ENCODE measurements at places on chromosomes 12 and 14. TPM values are rescaled to one million over a fixed set of nuclear protein-coding genes. Genes with fewer than 3 reads are reported as not detected.

GRCh38 chr12:17411662-17412061 is 678.3 kb downstream of the RERGL start:
- no peaks in the 10 kb centered on the region for H3K27me3 ChIP-seq
- no peak overlapping the region for H3K4me3 ChIP-seq
- no peak for DNase-seq
- no peaks in the 10 kb centered on the region for H3K36me3 ChIP-seq

- H3K36me3 ChIP-seq = no peaks in the 10 kb centered on the region
- H3K4me3 ChIP-seq = no peak overlapping the region
- H3K27ac ChIP-seq = no peak overlapping the region
- H3K27me3 ChIP-seq = no peaks in the 10 kb centered on the region
These were observed 32.4 kb downstream of the IQSEC3 start for GRCh38 chr12:98924-99352.

DNA sequence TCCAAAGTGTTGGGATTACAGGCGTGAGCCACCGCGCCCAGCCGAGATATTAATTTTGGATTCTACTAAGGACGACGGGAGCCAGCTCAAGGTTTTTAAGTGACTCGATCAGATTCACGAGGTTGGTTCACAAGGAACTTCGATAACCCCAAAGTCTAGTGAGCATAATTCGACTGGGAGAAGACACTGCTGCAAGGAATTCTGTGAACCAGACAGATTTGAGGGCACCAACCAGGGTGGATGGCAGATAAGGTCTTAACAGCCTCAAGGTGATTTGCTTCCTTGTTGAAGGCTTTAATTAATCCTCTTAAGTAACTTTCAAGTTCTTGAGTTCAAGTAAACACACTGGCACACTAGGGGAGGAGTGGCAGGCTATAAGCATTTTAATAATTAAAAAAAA is 1.1 kb upstream of the KLHDC2 start:
- H3K36me3 ChIP-seq = no peaks in the 10 kb centered on the region
- H3K27ac ChIP-seq = peak overlapping the region; percentile 95
- peaks cover 30% of the 10 kb centered on the region for H3K4me1 ChIP-seq
- no peak overlapping the region for H3K4me3 ChIP-seq
- H3K27me3 ChIP-seq = no peaks in the 10 kb centered on the region

DNA sequence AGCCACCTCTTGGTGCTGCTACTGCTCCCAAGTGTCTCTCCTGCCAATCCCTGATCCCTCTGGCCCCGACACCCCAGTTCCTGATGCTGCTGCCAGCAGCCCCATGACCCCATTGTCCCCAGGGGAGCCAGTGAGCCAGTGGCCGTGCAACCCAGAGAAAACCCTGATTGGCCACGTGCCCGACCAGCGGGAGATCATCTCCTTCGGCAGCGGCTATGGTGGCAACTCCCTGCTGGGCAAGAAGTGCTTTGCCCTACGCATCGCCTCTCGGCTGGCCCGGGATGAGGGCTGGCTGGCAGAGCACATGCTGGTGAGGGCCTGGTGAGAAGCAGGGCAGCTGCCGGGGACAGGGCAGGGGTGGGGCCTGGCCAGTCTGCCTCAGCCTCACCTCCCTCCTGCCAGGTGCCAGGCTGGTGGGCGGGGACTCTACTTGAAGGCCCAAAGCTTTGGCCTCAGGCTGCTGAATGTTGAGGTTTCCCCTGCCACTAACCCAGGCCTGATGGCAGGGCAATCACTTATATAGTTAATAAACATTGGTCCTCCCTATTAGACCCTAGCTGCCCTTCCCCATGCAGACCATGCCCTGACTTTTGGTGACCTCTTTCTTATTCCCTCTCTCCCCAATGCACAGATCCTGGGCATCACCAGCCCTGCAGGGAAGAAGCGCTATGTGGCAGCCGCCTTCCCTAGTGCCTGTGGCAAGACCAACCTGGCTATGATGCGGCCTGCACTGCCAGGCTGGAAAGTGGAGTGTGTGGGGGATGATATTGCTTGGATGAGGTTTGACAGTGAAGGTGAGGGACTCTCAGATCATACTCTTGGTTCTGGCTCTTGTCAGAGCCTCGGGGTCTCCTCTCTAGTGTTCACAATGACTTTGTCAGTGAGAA is 5.1 kb downstream of the PCK2 start:
- no peaks in the 10 kb centered on the region for H3K27me3 ChIP-seq
- H3K4me1 ChIP-seq = peaks cover 14% of the 10 kb centered on the region
- no peak for DNase-seq
- H3K36me3 ChIP-seq = peaks cover 28% of the 10 kb centered on the region

- H3K36me3 ChIP-seq = no peaks in the 10 kb centered on the region
- no peaks in the 10 kb centered on the region for H3K27me3 ChIP-seq
- H3K27ac ChIP-seq = no peak overlapping the region
- no peak overlapping the region for H3K4me3 ChIP-seq
- no peak for DNase-seq
These were observed 110.0 kb upstream of the RESF1 start for GRCh38 chr12:31849090-31849687.

- no peak overlapping the region for H3K4me3 ChIP-seq
- no peaks in the 10 kb centered on the region for H3K36me3 ChIP-seq
- H3K4me1 ChIP-seq = peaks cover 48% of the 10 kb centered on the region
- no peak for DNase-seq
These were observed 335.6 kb downstream of the TMEM121 start for GRCh38 chr14:105861985-105862465.

DNA sequence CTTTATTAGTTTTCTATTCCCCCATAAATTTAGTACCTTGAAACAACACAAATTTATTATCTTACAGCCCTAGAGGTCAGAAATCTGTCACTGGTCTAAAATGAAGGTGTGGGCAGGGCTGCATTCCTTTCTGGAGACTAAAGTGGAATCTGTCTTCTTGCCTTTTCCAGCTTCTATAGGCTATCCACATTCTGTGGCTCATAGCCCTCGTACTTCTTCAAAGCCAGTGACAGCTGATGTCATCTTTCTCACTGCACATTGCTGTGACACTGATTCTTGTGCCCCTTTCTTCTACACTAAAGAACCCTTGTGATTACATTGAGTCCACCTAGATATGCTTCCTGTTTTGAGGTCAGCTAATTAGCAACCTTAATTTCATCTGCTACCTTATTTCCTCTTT is 23.2 kb upstream of the DCN start:
- H3K27ac ChIP-seq = no peak overlapping the region
- no peak overlapping the region for H3K4me3 ChIP-seq
- H3K27me3 ChIP-seq = no peaks in the 10 kb centered on the region

GRCh38 chr14:68881396-68881795 is 88.5 kb upstream of the ZFP36L1 start:
- H3K4me3 ChIP-seq = no peak overlapping the region
- no peaks in the 10 kb centered on the region for H3K4me1 ChIP-seq
- H3K36me3 ChIP-seq = peaks cover 19% of the 10 kb centered on the region
- H3K27me3 ChIP-seq = no peaks in the 10 kb centered on the region
- no peak overlapping the region for H3K27ac ChIP-seq
- DNase-seq = no peak

DNA sequence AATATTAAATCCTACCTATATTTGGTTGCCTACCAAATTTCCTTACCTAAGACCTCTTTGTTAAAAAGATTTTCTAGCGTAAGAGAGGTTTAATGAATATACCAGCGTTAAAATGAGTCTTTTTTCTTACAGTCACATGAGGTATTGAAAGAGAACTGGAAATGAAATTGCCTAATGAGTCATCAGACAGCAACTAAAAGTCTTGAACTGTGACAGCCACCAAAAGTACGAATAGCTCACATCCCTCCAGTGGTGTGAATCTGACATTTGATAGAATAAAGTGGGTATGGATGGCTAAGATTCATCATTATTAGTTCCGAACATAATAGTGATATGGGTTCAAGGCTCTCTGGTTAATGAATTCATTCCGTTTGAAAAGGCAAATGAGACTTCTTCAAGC is 1297.3 kb downstream of the AACS start:
- H3K4me1 ChIP-seq = no peaks in the 10 kb centered on the region
- H3K36me3 ChIP-seq = no peaks in the 10 kb centered on the region
- no peak overlapping the region for H3K4me3 ChIP-seq
- no peak for DNase-seq
- no peaks in the 10 kb centered on the region for H3K27me3 ChIP-seq

- no peak overlapping the region for H3K4me3 ChIP-seq
- no peaks in the 10 kb centered on the region for H3K4me1 ChIP-seq
- DNase-seq = no peak
- H3K27ac ChIP-seq = no peak overlapping the region
- H3K27me3 ChIP-seq = no peaks in the 10 kb centered on the region
These were observed 208.2 kb upstream of the GARIN6 start for GRCh38 chr12:99439399-99439798.

The MYF5 gene
- not detected for total RNA-seq

The SIX6 gene
- not detected for total RNA-seq

The TAS2R10 gene
- total RNA-seq = 0.76 TPM
